ENCODE measurements at places on chromosomes 4 and X. TPM values are rescaled to one million over a fixed set of nuclear protein-coding genes. Genes with fewer than 3 reads are reported as not detected.

SPANXA2 gene
- total RNA-seq = not detected

NHSL2 gene
- total RNA-seq = 10.8 TPM

- DNase-seq = no peak
Measured at GRCh38 chr4:109877400-109877799, 29.5 kb downstream of the LRIT3 start.

- DNase-seq = no peak
Measured at GRCh38 chr4:118249890-118250289, 102.9 kb downstream of the PRSS12 start.

DNA sequence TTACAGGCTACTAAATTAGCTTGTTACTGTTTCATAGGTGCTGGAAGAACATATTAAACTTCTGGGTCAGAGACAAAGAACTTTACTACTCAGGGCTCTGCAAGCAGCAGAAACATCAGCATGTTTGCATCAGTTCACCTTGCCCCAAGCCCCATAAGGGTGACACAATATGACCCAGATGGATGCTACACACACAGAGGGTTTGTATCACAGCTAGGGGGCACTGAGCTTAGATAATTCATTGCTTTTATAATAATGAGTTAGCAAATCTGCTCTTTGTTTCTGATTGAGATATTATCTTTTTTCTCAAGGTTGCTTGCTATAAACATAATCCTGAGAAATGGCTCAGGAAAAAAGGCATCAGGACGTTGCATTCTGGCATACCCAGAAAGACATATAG is 4.8 kb upstream of the SYNPO2 start:
- DNase-seq = no peak

All from neural crest cell (in vitro differentiated cells).